Mesenteric fat pad (tissue), 1 donor: ENCODE measurements at places on chromosomes 6 and 20. TPM values are rescaled to one million over a fixed set of nuclear protein-coding genes. Genes with fewer than 3 reads are reported as not detected.
A peak's percentile ranks its signal among the peaks of the same experiment; 100 is the strongest.

GRCh38 chr6:37033819-37034795, 28.7 kb downstream of the FGD2 start:
- DNase-seq = no peak

DNA sequence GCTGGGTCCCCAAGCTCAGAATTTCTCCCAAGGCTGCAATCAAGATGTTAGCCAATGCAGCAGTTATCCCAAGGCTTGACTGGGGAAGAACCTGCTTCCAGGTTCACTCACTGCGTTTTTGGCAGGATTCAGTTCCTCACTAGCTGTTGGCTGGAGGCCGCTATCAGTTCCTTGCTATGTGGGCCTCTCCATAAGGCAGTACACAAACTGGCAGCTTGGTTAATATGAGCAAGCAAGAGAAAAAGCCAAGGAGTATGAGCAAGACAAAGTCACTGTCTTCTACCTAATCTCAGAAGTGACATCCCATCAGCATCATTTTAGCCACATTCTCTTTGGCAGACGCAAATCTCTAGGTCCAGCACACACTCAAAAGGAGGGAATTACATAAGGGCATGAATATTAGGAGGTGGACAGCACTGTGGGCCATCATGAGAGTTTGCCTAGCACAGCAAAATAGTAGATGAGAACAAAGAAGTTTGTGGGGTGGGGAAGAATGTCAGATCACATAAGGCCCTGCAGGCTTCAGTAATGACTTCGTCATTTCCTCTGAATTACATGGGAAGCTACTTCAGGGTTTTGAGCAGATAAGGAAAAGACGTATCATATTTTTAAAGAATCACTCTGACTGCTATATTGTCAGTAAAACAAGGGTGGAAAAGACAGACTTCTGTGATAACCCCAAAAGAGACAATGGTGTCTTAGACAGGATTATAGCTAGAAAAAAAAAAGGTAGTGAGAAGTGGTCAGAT, 25.5 kb downstream of the LMBRD1 start:
- DNase-seq = no peak

GRCh38 chr6:43954311-43955131, 172.7 kb downstream of the MRPL14 start:
- peak; percentile 55 for DNase-seq

DNA sequence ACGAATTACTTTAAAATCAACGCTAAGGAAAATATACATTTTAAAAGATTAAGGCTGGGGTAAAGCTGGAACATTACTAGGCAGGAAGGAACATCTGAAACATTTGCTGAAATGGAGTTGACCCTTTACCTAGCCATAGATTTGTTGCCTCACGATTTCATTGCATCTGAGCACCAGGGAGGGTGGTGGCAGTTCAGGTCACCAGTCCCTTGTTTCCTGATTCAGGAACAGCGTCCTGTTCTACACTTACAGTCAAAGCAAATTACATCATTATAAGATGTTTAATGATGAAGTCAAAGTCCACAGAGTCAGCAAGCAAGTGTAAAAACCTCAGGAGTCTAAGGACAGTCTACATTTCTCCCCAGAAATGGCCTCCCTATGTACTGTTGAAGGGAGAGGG, 9.0 kb upstream of the MICA start:
- DNase-seq = no peak

The AP5S1 gene
- total RNA-seq = 13.2 TPM
